GOT3 (cell line): ENCODE measurements at places on chromosomes 4 and X.

DNA sequence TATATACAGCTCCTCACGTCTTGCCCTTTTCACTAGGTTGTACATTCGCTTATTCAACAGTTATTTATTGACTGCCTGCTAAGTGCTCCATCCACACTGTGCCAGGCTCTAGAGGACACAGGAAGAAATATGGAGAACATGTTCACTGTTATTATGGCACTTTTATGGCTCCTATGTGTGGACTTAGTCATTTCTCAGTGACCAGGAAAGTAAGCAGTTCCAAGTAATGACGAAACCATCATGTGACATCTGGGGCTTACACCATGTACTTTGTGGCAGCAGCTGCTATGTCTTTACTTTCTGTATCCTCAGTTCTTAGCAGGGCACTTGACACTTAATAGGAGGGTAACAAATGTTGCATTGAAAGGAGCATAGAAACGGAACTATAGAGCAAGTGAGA is 278.0 kb downstream of the ANK2 start:
- no peak for DNase-seq

DNA sequence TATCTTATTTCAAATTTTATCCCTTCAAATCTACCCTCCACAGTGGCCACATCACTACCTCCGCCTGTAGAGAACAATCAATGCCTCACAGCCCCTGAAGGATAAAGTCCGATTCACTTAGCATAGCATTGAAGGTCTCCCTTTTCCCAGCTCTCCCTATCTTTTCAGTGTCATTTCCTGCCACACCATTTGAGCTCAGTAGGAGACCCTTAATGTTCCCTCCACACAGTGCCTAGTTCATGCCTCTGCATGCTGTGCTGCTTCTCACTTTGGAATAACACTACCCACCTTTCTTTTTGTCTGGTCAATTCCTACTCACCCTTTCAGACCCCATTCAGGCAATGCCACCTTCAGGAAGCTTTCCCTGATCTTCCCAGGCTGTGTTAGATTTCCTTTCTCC is 23.6 kb upstream of the SCOC start:
- DNase-seq, result no peak

DNA sequence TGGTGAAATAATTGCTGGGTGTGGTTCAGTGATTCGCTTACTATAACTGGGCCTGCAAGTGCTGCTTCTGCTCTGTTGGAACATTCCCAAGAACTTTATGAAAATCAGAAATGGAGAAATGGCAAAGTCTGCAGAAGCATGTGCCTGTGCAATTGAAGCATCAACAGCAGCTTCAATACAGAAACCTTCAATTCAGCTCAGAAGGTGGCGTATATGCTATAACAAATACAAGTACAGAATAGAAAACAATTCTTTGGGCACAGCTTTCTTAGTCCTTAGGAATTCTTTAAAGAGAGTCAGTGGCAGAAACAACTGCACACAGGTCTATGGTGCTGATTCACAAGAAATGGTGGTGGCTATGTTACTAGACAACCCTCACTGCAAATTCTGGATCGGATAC is 18.0 kb upstream of the PDHA2 start:
- no peak for DNase-seq

GRCh38 chr4:143240939-143241679 is 56.4 kb downstream of the USP38 start:
- no peak for DNase-seq

- DNase-seq, result no peak
Observed at GRCh38 chr4:79330720-79331119, 4.9 kb upstream of the NAA11 start.

GRCh38 chr4:76706581-76706980 is 191.4 kb downstream of the SOWAHB start:
- no peak for DNase-seq

GRCh38 chrX:155314260-155314659 is 20.2 kb downstream of the CLIC2 start:
- no peak for DNase-seq

- no peak for DNase-seq
Observed at GRCh38 chr4:123284168-123284567, 112.4 kb upstream of the SPRY1 start.
